RWPE2 (cell line): ENCODE measurements at places on chromosomes 5 and 9.

- no peak overlapping the region for H3K4me3 ChIP-seq
- peaks cover 4% of the 10 kb centered on the region; the same call in 1 of the 2 replicates for H3K36me3 ChIP-seq
- peaks cover 7% of the 10 kb centered on the region for H3K4me1 ChIP-seq
Observed at GRCh38 chr9:77938163-77938562, 93.4 kb downstream of the GNAQ start.

DNA sequence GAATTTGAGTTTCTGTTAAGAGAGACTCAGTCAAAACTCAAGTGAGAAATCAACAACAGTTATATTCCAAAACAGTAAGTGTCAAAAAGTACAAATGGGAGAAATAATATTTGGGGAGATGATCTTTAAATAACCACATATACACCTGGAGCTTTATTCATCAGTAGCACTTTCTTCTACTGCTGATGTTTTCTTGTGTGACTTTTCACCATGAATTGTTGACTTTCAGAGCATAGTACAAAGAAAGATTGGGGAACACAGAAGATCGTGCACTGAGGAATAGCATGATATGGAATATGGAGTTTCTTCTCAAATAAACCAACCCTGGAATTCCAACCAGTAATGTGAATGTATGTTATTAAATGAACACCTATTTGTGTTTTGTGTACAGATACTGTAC lies 130.7 kb downstream of the MLLT3 start:
- H3K27ac ChIP-seq: no peak overlapping the region
- H3K4me1 ChIP-seq: peaks cover 8% of the 10 kb centered on the region
- no peaks in the 10 kb centered on the region for H3K36me3 ChIP-seq
- H3K4me3 ChIP-seq: no peak overlapping the region
- DNase-seq: no peak

- peak; percentile 98 for DNase-seq
- H3K27ac ChIP-seq: peak overlapping the region; percentile 93
Observed at GRCh38 chr5:150317048-150318003, 14.6 kb upstream of the ARSI start.

GRCh38 chr5:136308212-136308795 lies 57.0 kb downstream of the TRPC7 start:
- H3K4me3 ChIP-seq: no peak overlapping the region
- DNase-seq: no peak
- H3K36me3 ChIP-seq: no peaks in the 10 kb centered on the region
- H3K4me1 ChIP-seq: no peaks in the 10 kb centered on the region

DNA sequence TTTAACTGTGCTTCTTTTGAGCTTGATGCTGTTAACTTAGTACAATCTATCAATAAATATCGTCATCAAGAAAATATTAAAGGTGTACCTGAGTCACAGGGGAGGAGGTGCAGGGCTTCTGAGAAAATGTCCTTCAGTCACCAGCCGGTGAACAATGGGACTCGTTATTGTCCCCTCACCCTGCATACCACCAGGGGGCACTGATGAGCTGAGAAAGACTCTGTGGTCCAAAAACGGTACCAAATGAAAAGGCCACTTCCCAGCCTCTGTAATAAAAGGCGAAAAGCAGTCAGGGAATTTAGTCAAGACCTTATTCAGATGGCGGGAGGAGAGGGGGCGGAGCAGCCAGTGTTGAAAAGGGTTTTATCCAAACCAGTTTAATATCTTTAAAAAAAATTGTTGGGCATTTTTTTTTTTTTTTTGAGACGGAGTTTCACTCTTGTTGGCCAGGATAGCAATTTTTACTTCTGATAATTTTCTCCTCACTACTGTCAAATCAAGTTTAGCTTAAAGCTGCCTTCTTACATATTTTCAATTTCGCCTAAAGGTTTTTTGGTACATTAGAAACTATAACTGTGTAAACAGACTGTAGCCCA lies 271.9 kb upstream of the ADAMTS16 start:
- H3K36me3 ChIP-seq: no peaks in the 10 kb centered on the region
- peaks cover 22% of the 10 kb centered on the region for H3K27me3 ChIP-seq
- DNase-seq: no peak
- H3K27ac ChIP-seq: no peak overlapping the region

DNA sequence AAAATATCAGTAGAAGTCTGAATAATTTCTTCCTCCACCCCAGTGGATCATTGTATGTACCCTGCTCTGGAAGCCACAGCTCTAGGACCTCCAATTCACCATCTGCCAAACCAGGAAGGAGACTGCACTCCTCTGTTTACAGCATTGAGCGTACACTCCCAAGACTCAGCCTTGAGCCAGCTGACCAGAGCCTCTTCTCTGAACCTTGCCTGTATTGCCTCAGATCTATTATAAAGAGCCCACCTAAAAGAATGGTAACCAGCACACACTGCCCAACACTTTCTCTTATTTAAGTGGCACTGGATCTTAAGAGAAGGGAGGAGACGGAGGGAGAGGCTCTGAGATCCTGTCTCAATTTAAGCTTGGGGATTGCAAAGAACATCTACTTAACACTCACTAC lies 217.8 kb upstream of the RASEF start:
- H3K4me1 ChIP-seq: no peaks in the 10 kb centered on the region
- no peak overlapping the region for H3K27ac ChIP-seq
- no peak overlapping the region for H3K4me3 ChIP-seq
- no peaks in the 10 kb centered on the region for H3K27me3 ChIP-seq
- H3K36me3 ChIP-seq: no peaks in the 10 kb centered on the region

DNA sequence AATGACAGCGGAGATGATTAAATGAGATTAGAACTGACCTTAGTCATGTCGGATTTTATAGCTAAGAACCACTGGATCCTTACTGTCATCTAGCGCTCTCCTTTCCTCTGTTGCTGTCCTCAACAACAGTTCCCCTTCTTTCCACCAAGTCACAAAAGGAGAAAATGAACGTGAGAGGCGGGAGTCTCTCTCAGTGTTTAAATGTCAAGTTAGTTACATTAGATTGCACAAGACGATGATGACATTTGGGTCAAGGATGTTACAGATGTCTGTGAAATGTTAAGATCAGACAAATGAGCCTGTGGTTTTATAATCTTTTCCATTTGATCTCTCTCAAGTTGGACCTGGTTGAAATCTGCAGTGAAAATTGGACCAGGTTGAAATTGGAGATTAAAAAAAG lies 53.5 kb downstream of the FBXO38 start:
- peaks cover 100% of the 10 kb centered on the region for H3K36me3 ChIP-seq
- no peak for DNase-seq

DNA sequence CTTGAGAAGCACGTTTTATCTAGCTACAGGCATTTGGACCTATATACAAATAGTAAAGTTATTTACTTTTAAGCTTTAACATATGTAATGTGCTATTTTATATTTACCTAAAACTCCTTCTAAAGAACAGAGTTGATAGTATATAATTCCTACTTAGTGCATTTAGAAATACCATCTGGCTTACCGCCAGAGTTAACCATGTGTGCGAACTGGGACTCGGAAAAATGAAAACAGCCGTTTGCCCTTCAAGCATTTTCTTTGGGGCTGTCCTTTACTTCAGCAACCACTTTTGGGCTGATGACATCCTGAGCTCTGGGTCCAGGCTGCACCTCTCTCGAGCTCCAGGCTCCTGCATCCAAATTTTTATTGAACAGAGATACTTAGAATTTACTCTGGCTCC lies 21.9 kb upstream of the DHFR start:
- no peaks in the 10 kb centered on the region for H3K27me3 ChIP-seq
- H3K36me3 ChIP-seq: peaks cover 73% of the 10 kb centered on the region
- H3K4me3 ChIP-seq: no peak overlapping the region
- no peaks in the 10 kb centered on the region for H3K4me1 ChIP-seq
